LoVo (cell line): ENCODE measurements at places on chromosomes 5 and 9.

- no peak for DNase-seq
Observed at GRCh38 chr5:153081385-153081784, 409.1 kb upstream of the GRIA1 start.

DNA sequence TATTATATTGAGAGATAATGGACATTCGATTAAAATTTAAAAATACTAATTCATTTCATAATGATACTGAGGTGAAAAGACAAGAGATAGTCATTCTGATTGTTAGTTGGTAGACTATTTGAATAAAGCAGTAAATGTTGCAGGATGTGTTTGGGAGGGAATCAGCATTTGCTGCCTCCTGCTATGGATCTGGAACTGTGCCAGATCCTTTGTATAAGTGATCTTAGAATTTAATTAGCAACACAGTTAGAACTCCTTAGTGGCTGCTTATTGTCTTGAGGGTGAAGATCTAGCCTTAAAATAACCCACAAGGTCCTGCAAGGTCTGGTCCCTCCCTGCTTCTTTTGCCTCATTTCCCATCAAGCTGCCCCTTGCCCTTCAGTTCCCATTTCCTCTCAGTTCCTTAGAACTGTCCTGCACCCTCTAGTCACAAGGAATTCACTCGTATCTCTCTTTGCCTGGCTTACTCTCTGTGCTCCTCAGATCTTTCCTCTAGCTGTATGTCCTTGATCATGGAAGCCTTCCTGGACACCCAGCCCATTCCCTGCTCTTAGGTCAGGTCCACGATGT lies 12.5 kb downstream of the LECT2 start:
- no peak for DNase-seq

- DNase-seq = peak; percentile 66
Observed at GRCh38 chr5:139863855-139864558, 68.4 kb downstream of the PSD2 start.

DNA sequence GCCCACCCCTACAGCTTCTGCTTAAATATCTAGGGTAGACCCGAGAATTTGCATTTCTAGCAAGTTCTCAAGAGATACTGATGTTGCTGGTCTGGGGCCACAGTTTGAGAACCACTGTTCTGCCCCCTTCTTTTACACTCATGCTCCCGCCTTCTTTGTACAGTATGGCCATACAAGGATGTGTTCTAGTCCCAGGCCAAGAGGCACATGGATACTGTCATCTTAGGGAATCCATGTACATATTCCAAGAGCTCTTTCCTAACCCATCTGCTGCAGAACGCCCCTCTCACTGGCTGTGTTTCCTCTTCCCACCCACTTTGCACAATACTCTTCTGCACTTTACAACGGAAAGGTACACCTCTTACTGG lies 44.4 kb downstream of the FGF18 start:
- DNase-seq = no peak

DNA sequence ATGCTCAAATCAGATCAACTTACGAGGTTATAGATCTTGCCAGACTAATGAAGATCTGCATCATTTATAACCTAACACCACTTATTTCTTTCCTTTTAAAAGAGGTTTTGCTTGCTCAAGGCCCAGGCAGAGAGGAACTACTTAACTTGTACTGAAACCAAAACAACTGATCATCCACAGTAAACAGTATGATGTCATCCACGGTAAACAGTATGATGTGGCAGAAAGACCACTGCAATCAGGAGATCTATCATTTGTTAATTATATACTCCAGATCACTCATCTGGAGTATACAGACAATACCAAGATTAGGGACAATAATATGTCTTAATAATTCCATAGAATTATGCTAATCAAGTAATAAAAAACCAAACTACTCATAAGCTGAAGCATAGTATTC lies 116.8 kb downstream of the ADAMTS6 start:
- DNase-seq = no peak

GRCh38 chr5:82348784-82349425 lies 70.8 kb upstream of the RPS23 start:
- no peak for DNase-seq

DNA sequence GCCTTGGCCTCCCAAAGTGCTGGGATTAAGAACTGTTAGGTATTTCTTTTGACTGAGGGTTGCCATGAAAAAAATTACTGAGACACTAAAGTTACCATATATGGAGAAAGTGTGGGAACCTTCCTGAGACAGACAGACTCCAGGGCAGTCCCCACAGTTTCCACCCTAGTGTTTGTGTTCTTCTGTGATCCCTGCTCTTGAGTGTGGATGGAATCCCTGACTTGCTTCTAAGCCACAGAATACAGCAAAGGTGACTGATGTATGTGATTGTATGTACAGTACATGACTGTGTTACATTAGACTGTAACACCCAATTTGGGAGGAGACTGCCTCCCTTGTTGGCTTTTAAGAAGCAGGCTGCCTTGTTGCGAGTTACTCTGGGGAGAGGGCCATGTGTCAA lies 24.7 kb upstream of the ADAM19 start:
- DNase-seq = no peak

DNA sequence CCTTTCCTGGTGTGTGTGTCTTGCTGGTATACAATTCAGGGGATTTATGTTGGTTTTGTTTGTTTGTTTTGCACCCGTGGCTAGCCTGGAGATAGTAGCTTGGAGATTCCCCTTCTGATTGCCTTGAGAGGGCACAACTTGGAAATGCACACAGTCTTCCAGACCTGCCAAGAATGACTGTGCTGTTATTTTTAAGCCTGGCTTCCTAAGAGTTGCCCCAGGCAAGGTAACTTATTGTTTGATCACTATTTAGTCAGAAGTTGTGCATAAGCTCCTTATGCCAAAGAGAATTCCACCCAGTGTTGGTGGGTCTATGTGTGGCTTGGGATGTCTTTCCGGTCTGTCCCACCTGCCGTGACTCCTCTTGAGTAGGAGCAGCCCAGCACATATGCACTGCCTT lies 421.9 kb upstream of the KCNN2 start:
- DNase-seq = no peak

GRCh38 chr5:172065431-172066065 lies 59.1 kb upstream of the FBXW11 start:
- DNase-seq = no peak
